ENCODE measurements at places on chromosomes 12 and 14.
A peak's percentile ranks its signal among the peaks of the same experiment; 100 is the strongest.

DNA sequence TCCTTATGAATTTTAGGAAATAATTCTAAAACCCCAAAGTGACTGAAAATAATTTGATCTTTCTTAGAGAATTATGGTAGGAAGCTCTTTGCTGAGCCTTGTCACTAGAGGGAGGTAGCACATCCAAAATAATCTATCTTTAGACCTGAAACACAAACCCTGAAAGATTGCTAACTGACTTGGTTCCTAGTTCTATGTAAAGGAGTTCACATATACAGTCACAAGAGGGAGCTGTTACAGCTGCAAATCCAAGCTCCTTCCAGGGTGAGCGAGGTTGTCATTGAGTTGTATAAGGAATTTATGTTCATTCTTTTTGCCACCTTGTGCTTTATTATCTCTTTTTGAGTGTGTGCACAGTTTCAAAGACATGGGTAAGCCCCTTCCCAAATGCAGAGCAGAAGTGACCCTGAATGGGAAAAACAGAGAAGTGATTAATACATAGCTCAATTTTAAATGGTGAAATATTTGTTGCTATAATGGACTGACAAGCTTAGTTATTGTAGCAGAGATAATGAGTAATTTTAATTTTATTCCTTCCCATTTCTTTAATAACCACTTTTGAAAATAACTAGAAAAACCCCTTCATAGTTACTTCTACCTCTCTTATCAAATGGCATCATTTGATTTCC is 387.9 kb downstream of the DAD1 start:
- DNase-seq = no peak

DNA sequence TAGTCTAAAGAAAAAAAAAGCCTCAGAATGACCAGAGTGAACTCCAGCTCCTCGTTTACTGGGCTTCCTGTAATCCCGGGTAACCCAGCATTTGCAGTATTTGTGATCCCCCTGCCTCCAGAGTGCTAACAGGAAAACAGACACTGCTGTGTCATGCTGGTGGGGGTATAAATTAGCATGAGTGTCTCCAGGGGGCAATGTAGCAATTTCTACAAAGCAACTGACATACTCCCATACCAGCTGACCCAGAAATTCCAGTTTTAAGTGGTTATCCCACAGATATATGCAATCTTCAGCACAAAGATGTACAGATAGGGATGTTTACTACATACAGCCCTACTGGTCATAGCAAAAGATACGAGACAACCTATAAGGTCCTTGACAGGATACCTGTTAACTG is 18.8 kb downstream of the TTC7B start:
- DNase-seq = no peak

GRCh38 chr14:21647380-21647779 is 6.3 kb upstream of the OR4E2 start:
- DNase-seq = no peak

GRCh38 chr14:100750762-100751699 is 24.3 kb downstream of the DLK1 start:
- DNase-seq = no peak

DNA sequence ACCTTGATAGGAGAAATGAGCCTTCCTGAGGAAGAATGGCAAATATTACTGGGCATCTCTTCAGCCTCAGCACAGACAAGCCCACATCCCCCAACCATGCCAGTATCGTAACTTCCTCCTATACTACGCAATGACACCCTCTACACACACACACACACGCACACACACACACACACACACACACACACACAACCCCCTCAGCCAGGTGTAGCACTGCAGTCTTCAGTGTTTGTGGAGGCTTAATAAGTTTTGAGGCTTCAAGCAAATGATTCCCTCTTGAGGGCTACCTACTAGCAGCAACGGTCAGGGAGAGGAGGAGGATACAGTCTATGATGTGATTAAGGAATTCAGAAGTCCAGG is 1.6 kb downstream of the DGKA start:
- peak; percentile 34 for DNase-seq

GRCh38 chr12:12599750-12600643 is 11.7 kb upstream of the CREBL2 start:
- DNase-seq = no peak

- no peak for DNase-seq
Observed at GRCh38 chr12:119715268-119715620, 47.3 kb downstream of the PRKAB1 start.

- DNase-seq = no peak
Observed at GRCh38 chr14:32438517-32438916, 109.4 kb downstream of the AKAP6 start.

GRCh38 chr12:115794659-115795081 is 482.8 kb downstream of the MED13L start:
- DNase-seq = no peak

- DNase-seq = no peak
Observed at GRCh38 chr12:124413401-124413800, 118.5 kb downstream of the RFLNA start.

DNA sequence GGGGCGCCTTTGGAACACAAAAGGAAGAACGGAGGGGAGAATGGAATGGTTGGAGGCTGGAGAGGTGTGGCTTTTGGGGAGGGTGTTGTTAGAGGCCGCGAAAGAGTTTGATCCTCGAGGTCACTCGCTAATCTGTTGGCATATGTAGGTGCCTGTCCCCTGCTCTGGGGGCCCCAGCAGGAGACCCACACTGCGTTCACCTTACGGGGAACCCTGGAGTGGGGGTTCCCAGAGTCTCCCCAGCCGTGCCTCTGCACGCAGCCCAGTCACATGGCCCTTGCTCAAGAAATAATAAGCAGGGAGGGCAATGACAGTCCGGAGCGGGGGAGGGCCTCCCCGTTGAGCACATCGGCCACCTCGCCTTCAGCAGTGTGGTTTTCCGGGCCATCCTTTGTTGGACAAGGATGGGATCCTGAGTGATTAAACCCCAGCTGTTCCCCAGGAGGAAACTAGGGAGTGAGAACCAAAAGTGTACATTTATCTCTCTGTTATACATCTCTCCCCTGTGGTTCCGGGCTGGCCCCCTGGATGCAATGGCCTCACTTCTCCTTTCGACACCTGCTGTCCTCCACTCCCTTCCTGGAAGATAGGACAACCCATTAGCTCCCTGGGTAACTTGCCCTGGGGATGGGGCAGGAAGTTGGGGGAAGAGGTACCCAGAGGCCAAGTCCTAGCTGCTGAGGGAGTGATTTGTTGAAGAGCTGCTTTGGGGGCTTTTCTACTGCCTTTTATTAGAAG is 1.3 kb downstream of the PLEKHG3 start:
- DNase-seq = peak; percentile 33

GRCh38 chr12:26399381-26399780 is 204.0 kb downstream of the SSPN start:
- no peak for DNase-seq

DNA sequence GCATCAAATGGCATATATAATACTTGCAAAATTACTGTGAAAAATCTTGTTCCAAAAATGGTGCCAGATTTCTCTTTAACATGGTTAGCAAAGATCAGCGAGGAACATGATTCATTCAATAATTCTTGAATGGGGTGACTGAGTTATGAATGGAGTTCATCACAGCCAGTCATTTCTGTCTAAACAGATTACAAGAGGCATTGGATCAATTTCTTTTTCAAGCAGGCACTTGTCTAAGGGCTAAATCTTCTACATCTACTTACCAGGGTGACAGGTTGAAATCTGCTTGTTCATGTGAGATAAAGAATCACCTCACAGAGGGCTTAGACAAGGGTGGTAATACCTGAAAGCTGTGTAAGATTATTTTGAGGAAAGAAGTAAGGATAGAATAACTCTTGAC is 247.7 kb downstream of the ATP23 start:
- no peak for DNase-seq

GRCh38 chr12:40045656-40046055 is 60.2 kb downstream of the SLC2A13 start:
- DNase-seq = no peak

DNA sequence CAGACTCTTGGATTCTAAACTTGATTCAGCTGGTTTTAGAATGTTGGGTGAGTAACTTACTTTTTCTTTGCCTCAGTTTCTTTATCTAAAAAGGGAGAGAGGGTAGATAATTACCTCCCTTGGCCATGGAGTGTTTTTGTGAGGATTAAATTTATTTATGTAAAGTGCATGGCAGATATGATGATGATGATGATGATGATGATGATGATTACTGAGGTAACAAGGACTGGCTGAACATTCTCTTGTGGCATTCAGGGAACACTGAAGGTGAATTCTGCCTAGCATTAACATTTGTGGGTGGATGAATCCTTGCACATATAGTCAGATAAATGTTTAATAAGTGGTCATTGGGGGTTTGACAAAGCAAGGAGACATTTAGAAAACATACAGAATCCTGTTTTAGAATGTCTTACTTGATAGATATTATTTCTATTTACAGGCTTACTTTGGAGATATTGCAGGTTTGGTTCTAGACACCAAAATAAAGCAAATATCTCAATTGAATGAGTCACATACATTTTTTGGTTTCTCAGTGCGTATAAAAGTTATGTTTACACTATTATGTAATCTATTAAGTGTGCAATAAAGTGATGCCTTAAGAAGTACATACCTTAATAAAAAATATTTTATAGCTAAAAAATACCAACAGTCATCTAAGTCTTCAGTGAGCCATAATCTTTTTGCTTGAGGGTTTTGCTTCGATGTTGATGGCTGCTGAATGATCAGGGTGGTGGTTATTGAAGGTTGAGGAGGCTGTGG is 123.2 kb downstream of the SNAPC1 start:
- no peak for DNase-seq

GRCh38 chr12:55428331-55429243 is 2.5 kb downstream of the OR6C76 start:
- no peak for DNase-seq

GRCh38 chr14:51308866-51309265 is 68.8 kb downstream of the TMX1 start:
- no peak for DNase-seq

- no peak for DNase-seq
Observed at GRCh38 chr14:54796961-54797360, 105.7 kb downstream of the GCH1 start.

DNA sequence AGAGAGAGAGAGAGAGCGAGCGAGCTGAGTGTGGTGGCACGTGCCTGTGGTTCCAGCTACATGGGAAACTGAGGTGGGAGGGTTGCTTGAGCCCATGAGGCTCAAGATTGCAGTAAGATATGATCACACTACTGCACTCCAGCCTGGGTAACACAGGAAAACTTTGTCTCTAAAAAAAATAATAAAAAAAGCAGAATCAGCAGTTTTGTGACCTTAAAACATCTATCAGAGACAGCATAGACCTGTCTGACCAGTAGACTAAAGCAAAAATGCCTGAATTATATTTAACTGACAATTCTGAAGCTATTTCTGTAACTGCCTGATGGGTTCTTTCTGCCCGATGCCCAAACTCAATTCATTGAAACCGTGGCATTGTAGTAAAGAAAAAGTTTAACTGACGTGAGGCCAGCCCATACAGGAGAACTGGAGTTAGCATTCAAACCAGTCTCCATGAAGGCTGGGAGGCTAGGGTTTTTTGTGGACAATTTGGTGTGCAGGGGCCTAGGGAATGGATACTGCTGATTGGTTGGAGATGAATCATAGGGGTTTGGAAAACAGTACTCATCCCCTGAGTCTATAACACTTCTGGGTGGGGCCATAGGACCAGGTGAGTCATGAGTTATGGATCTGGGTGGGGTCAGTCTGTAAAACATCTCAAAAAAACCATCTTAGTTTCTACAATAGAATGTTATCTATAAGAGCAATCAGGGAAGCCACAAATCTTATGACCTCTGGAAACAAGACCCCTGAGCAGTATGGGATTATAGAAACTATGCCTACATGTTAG is 8.0 kb upstream of the RASSF8 start:
- no peak for DNase-seq

- DNase-seq = peak; percentile 66
Observed at GRCh38 chr12:6953442-6954315, 2.5 kb downstream of the PTPN6 start.

- no peak for DNase-seq
Observed at GRCh38 chr12:27034607-27035293, 12.4 kb downstream of the MED21 start.

GRCh38 chr12:126617312-126617711 is 1552.1 kb downstream of the AACS start:
- no peak for DNase-seq

DNA sequence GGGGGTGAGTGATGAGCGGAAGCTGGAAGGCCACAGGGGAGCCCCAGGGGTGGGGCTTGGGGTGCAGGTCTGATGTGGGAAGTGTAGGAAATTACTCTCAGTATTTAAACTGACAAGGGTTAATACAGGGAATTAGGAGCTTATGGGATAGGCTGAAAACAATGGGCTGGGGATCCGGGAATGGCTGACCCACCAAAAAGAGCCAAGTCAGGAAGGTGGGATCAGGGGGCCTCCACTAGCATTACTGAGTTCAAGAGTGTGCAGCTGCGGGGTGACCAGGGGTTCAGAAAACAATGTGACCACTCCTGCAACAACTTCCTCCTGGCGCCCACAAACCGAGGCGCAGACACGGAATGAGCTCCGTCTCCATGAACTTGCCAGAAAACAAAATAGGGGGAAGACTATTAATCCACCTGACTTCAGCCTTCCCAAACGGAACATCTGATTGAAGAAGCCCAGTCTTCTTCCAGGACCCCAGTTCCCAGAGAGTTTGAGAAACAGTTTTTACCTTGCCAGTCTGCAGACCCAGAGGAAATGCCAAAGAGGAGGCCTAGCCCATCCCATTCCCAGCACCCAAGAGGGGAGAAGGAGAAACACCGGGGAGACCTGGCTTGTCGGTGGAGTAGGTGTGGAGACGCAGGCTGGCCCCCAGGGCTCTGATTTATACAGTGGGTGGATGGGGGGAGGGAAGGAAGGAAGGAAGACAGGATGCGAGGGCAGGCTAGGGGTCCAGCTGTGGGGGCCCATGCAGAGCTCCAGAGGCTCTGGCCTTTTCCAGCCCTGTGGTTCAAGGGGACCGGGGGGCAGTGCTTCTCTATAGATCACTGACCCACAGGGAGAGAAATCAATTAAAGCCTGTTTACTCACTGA is 16.5 kb upstream of the YY1 start:
- DNase-seq = no peak

DNA sequence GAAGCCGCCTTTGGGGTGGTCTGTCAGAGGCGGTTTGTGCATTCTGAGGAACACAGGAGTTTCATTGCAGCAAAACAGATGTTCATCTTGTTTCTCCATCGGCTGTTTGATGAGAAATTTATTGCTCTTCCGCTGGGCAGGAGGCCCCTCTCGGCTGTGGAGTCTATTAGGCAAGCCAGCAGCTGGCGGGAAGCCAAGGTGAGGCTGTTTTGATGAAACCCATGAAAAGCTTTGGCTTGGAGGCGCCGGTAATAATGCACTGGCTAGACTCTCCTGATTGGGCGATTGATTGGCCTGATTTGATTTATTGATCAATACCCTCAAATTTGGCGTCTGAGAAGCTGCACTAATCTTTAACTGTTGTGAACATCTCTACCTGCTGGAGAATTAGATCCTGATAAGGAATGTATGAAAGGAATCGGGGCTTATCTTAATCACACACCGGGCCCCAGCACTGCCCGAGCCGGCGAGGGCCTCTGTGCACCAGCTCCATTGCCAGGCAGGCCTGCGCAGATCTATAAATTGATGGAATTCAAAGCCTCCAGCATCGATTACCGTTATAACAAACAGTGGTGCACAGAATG is 187.7 kb downstream of the PHETA1 start:
- no peak for DNase-seq

Data from T-helper 9 cell (primary cell).